SIG-M5 (cell line): ENCODE measurements at places on chromosomes 6 and 20.

DNA sequence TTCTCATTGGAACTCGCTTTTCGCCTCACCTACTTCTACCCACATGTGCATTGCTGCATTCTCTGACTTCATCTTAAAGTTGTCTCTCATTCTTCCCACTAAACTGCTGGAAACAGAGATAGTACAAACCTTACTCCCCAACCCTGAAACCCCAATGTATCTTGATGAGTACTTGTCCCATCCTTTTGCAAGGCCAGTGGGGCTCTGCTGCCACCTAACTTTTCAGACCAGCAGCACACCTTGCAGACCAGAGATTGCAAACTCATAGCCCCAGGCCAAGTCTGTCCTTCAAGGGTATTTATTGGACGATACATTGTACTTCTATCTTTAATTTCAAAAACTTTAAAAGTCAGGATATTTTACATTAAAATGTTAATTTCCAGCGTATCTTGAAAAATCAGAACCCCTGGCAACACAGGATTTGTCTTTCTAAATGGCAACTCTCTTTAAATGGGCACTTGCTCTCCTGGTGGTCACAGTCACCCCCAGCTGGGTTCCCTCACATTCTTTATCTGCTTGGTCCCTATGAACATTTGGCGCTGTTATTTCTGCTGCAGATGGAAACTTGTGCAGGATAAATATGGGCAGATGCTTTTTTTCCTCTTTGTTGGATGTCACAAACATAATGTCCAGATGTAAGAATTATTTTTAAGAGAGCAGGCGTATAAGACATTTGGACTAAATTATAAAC lies 83.9 kb downstream of the SOD2 start:
- DNase-seq, result no peak

DNA sequence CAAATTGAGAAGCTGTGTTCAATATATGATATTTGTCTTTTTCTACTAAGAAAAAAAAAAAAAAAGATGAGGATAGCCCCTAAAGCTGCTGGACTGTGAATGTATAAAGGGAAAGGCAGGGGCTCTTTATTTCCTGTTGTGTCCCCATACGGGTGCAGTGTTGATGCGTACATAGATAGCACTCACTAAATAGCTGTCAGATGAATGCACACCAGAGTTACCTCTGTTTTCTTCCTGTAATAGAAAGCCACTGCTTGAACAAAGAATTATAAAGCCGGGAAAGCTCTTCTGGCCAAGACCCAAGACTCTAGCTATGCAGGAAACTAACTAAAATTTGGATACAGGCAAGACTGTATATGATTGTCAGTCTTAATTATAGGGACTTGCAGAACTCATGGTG lies 260.0 kb downstream of the FARS2 start:
- no peak for DNase-seq

DNA sequence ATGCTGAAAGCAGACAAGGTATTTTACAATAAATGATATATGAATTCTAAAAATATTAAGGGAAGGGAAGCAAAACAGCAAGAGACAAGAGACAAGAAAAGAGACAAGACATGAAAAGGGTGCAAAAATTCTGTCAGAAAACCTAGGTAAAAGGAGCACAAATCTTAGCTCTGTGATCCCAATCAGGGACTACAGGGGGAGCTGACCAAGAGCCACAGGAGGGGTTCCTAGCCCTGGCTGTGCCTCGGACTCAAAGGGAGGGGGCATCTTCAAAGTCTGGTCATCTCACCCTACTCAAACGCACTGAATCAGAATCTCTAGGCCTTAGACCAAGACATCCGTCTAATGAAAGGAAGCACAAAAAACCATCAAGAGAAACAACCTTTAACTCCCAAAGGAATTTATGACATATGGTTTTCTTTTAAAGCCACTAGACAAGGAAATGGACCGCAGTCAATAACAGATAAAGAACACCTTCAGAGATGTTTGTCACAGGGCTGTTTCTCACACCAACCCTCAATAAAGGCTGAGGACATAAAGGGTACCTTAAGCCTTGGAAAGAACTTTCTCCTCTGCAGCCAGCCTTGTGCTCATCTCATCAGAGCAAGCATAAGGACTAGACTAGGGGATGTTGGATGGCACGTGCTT lies 130.4 kb upstream of the CDYL start:
- no peak for DNase-seq

DNA sequence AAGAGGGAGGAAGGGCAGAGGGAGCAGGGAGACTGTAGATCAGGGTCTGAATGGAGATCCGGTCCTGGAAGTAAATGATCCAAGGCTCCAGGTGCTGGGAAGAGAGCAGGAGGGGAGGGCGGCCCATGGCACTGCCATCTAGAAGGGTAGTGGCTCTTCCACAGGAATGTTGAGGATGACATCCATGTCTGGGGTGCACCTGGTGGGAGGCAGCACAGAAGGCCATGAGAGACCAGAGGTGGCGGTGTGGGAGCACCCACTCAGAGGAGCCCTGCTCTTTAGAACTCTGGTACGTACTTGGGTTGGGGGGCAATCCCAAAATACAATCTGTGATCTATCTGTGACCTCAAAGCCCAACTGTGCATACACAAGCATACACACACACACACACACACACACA lies 13.5 kb downstream of the DEFB132 start:
- DNase-seq, result no peak
